ENCODE measurements at places on chromosomes 6 and 20. TPM values are rescaled to one million over a fixed set of nuclear protein-coding genes. Genes with fewer than 3 reads are reported as not detected.

The TGM6 gene
- not detected for total RNA-seq

The MAFB gene
- total RNA-seq, result 0.39 TPM

The RSPO3 gene
- 0.26 TPM for total RNA-seq

The RFX6 gene
- not detected for total RNA-seq

The BPIFB2 gene
- total RNA-seq, result not detected

The AKIRIN2 gene
- total RNA-seq, result 30.3 TPM

The SPATS1 gene
- total RNA-seq, result not detected

The GJA10 gene
- total RNA-seq, result not detected

The DEFB119 gene
- total RNA-seq, result not detected

The SPDEF gene
- total RNA-seq, result 1.3 TPM

The ZC3H12D gene
- not detected for total RNA-seq

The PM20D2 gene
- 6.6 TPM for total RNA-seq

The CRIP3 gene
- total RNA-seq, result not detected

The ECT2L gene
- total RNA-seq, result not detected

The SLC22A7 gene
- total RNA-seq, result not detected

The C20orf204 gene
- total RNA-seq, result 2.0 TPM

The IL17F gene
- total RNA-seq, result not detected

The MDFI gene
- total RNA-seq, result 123 TPM

The FAM50B gene
- 10.1 TPM for total RNA-seq
